Stimulated activated CD8-positive, alpha-beta memory T cell treated with anti-CD3 and anti-CD28 coated beads, Interleukin-4, amount 100 ng/mL, for 1 hour (primary cell): ENCODE measurements at places on chromosomes 4 and X.

DNA sequence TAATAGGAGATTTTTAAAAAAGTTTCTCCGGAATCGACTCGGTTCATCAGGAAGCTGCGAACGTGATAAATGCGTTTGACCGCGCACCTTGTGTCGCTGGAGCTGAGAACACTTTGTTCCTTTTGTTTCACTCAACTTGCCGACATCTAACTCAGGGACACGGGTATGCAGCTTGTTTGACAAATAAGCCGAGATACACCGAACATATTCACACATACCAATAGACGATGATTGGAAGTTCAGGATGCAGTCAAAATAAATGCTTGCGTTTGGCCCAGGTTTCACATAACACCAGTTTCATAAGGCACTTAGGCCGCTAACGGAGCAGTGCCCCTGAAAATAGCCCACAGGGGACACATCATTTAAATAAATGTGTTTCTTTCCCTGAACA is 932 bp upstream of the SHISA3 start:
- no peak for DNase-seq

DNA sequence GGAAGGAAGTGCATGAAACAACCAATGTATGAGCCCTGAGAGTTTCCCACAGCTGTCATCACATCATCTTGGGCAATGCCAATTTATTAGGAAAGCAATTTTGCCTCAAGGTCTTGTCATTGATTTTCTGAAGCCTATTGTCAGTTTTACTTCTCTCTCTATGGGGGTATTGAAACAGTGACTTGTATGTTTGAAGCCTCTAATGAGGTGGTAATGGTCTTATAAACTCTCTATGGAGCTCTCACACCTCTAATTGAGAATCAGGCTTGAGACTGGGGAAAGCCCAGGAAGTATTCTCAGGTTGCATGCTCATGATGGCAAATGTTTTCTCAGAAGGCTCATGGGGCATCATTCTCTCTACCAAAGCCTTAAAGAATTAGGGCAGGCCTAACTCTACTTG is 308.2 kb upstream of the EMCN start:
- DNase-seq, result no peak

DNA sequence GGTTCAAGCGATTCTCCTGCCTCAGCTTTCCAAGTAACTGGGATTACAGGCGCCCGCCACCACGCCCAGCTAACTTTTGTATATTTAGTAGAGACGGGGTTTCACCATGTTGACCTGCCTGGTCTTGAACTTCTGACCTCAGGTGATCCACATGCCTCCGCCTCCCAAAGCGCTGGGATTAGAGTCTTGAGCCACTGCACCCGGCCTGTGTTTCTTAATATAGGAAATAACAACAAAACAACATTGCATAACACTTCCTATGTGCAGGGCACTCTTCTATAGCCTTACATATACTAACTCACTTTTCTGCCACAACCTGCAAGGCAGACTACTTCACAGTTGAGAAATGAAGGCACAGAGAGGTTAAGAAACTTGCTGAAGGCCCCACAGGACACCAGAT is 12.8 kb upstream of the TMEM131L start:
- no peak for DNase-seq

DNA sequence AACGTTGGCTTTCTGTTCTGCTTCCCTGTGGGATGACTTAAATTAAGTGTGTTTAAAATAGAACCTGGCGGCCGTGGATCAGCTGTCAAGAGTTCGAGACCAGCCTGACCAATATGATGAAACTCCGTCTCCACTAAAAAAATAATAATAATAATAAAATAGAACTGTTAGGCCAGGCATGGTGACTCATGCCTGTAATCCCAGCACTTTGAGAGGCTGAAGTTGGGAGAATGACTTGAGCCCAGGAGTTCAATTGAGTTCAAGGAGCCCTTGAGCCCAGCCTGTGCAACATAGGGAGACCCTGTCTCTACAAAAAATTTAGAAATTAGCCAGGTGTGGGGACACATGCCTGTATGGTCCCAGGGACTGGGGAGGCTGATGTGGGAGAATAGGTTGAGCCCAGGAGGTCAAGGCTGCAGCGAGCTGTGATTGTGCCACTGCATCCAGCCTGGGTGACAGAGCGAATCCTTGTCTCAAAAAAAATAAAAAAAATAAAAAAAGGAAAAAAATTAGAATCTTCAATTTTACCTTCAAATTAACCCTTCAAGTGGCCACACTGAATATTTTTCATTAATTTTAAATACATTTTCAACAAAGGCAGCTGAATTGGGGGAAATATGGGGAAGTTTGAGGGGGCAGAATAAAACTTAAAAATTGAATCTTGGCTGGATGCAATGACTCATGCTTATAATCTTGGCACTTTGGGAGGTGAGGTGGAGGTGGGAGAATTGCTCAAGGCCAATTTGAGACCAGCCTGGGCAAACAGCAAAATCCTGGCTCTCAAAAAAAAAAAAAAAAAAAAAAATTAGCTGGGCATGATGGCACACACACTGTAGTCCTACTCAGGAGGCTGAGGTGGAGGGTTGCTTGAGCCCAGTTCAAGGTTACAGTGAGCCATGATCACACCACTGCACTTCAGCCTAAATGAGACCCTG is 31.8 kb upstream of the HSD17B13 start:
- no peak for DNase-seq

DNA sequence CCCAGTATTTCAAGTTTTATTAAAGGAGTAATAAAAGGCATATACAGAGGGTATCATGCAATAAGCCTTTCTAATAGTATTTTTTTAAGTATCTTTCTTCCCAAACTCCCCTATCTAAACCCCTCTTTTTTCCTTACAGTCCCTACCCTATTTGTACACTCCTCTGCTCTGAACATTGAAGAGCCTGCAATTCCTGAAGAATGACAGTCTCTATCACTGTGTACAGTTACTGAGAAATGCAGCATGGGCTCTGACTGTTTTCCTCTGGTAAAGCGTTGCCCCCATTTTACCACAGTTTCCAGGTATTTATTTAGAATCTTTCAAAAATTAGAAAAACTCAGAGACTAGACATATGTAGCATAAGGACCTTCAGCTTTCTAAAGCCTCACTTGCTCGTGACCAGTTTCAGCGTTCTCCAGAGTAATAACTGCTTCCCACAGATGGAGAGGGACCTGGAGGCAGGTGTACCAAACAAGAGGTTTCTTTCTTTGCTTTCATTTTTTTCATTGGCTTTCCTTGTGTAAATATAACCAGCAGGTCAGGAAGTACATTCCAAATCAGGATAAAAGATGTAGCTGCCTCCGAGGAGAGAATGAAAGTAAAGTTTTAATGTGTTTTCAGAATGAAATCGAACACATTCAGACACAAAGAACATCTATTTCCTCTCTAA is 230.8 kb downstream of the CFAP299 start:
- DNase-seq, result no peak

GRCh38 chr4:187380181-187380581 is 615.4 kb upstream of the ZFP42 start:
- no peak for DNase-seq

DNA sequence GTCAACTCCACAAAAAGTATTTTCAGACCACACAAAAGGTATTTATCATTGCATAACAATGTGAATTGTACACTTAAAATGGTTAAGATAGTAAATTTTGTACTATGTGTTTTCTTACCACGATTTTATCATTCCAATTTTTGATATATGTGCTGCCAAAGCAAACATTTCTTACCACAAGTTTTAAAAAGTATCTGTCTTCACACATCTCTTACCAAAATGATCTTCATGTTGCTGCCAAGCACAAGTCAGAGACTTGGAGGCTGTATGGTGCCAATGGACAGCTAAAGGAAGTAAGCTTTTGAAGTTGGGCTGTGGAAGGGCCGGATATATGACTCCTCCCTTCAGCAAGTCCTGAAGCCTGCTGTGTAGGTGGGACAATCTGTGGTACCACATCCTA is 67.9 kb downstream of the TMLHE start:
- DNase-seq, result no peak

- DNase-seq, result no peak
These were observed 644.4 kb downstream of the STPG2 start for GRCh38 chr4:97498875-97499274.

DNA sequence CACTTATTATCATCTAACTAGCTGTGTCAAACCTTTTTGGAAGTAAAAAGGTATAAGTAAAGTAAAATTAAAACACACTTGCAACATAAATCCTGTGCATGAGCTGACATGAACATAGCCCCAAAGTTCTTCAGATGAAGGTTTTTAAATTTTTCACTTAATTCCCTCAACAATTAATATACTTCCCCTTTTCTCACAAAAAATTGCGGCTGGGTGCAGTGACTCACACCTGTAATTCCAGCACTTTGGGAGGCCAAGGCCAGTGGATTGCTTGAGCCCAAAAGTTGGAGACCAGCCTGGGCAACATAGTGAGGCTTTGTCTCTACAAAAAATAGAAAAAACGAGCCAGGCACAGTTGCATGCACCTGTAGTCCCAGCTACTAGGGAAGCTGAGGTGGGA is 16.8 kb downstream of the RASGEF1B start:
- DNase-seq, result no peak
